ENCODE measurements at places on chromosomes 5 and 9.
A peak's percentile ranks its signal among the peaks of the same experiment; 100 is the strongest.

DNA sequence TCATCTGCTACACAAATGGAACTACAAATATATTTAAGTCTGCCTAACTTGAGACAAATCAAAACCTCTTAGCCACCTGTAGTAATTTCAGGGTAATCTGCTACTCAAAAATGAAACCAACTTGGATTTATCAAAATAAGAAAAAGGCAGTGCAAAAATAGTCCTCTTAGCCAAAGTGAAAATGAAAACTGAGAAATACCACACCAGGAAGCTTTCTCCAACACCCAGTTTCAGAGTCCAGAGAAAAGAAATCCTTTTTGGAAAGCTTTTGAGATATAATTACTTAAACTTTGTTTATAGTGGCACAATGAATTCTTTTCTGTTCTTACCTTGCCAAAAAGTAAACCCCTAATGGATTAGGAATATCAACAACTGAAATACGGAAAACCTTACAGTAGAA lies 990.4 kb downstream of the EFNA5 start:
- DNase-seq: no peak

DNA sequence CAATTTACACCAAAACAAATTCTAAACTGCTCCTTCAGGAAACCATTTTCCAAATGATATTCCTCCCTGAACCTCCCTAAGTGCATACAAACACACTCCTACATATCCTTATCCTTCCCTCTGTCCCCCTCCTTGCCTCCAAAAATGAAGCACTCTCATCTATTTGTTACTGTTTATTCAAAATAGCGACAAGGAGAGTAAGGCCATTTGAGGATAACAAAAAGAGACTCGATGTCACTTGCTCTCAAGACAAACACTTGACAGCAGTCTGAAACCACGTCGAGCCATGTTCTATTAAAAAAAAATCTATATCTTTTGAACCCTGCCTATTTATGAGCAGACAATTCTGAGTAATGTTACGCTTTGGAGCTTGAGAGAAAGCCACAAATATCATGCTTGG lies 547.9 kb downstream of the DTWD2 start:
- DNase-seq: no peak

DNA sequence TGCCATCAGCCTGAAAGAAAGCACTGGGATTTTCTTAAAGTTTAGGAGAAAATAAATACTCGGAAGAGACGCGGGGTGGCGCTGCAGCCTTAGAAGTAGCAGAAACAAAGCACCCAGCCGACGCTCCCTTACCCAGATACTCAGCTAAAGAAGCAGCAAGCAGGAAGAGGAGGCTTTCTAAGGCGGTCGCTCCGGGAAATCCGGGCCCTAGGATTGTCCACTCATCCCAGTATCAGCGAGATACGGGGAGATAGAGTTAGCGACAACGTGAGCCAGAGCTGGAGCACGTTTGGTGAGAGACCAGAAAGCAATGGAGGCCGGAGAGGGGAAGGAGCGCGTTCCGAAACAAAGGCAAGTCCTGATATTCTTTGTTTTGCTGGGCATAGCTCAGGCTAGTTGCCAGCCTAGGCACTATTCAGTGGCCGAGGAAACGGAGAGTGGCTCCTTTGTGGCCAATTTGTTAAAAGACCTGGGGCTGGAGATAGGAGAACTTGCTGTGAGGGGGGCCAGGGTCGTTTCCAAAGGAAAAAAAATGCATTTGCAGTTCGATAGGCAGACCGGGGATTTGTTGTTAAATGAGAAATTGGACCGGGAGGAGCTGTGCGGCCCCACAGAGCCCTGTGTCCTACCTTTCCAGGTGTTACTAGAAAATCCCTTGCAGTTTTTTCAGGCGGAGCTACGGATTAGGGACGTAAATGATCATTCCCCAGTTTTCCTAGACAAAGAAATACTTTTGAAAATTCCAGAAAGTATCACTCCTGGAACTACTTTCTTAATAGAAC lies at the start of gene PCDHB2:
TSS of gene PCDHB2 (plus strand) at position 135 of the 782 bp plus-strand sequence. CDS start at position 311, 176 bp downstream.
- no peak for DNase-seq

DNA sequence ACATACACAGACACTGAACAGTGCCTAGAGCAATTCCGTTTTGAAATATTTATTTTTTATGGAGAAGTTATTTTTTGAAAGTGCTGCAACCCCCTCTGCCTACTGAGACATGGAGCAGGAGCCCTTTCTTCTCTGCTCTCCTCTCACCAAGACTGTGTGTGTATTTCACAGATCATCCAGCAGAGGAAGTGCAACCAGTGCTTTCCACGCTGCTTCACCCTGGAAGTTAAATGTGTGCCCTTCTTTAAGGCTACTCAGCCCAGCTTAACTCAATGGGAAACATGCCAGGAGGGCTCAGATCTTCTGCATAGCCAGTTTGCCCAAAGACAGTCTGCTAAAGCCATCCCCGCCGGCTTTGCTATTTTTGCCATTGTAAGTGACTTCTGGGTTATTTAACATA lies 606.3 kb downstream of the TLE1 start:
- DNase-seq: no peak

DNA sequence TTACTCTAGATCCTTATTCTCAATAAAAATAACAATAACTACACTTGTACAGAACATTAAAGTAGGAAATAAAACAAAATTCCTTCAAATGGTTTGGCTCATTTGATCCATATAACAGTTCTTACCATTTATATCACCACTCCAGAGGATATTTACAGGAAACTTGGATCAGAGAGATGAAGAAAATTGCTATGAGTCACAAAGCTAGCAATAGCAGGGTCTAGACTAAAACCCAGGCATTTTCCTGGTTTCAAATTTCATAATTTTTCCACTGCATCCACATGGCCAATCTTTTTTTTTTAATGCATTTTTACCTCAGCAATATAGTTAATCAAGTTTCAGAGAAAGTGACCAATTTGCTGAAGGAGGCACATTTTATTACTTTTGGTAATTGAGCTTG lies 299.2 kb downstream of the ELAVL2 start:
- DNase-seq: no peak

DNA sequence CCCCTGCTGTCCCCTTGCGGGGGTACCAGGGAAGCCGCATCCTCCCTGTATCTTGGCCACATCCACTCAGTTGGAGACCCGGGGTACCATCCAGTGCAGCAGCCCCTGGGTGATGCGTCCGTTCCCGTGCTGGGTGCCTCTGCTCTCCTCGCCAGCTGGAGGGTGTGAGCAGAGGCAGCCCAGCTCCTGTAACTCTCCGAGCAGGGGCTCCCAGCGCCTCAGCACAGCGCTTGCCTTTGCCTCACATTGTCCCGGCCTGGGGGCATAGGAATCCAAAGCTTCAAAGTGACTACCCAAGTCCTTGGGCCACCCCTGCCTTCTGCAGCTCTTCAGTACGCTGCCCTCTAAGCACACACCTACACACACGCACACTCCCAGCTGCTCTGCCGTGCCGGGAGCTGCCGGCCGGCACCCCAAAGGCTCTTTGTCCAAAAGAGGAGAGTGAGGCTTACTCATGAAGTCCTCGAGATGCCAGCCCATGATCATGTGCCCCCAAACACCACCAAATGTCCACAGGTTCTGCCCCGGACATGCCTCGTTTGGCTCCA lies 733 bp downstream of the ANGPTL2 start:
- no peak for DNase-seq

DNA sequence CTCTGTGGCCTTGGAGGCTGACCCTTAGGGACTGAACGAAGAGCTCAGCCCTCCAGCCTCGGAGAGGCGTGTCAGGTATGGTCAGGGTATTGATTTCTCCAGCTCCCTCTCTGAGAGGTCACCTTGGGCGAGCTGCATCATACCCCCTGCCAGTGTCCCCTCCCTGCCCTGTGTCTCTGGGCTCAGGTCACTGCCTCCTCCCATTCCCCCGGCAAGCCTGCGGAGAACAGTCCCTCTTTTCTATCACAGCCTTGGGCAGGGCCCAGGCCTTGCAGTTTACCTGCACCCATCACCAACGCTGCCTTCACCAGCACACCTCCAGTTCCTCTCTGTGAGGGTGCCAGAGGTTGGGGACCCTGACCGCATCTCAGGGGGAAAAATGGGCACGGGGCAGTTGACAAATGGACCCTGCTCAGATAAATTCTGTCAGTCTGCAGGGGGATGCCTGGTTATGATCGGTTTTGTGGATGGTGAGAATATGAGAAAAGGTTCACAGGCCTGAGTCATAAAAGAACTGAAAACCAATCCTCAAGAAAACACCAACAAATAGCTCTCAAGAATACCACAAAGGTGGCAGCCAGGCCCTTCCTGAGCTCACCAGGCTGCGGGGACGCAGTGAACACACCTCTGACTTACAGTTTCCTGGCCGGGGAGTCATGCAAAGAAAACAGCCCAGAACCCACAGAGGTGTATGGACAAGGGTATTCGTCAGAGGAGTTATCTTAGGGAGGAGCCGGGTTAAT lies 24.7 kb upstream of the RXRA start:
- DNase-seq: peak; percentile 75

DNA sequence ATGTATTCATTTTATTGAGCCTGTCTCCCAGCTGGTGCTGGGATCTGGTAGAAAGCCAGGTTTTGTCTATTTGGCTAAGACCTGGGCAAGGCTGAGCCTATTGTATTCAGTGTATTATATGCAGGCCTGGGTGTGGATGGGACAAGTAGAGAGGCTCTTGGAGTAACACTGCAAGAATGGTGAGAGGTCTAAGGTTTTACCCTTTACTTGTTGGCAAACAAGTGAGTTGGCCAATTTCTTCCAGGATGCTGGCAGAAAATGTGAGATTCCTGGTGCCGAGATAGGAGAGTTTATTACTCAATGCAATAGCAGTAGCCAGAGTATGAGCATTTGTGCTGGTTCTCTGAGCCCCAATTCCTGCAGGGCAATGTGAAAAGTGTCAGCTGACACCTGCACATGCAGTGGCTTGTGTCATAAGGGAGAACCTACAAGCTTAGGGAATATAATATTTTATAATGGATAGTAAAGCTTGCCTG lies 141.7 kb upstream of the PRLR start:
- no peak for DNase-seq

GRCh38 chr5:150163035-150163434 lies 3.5 kb upstream of the CDX1 start:
- DNase-seq: no peak

DNA sequence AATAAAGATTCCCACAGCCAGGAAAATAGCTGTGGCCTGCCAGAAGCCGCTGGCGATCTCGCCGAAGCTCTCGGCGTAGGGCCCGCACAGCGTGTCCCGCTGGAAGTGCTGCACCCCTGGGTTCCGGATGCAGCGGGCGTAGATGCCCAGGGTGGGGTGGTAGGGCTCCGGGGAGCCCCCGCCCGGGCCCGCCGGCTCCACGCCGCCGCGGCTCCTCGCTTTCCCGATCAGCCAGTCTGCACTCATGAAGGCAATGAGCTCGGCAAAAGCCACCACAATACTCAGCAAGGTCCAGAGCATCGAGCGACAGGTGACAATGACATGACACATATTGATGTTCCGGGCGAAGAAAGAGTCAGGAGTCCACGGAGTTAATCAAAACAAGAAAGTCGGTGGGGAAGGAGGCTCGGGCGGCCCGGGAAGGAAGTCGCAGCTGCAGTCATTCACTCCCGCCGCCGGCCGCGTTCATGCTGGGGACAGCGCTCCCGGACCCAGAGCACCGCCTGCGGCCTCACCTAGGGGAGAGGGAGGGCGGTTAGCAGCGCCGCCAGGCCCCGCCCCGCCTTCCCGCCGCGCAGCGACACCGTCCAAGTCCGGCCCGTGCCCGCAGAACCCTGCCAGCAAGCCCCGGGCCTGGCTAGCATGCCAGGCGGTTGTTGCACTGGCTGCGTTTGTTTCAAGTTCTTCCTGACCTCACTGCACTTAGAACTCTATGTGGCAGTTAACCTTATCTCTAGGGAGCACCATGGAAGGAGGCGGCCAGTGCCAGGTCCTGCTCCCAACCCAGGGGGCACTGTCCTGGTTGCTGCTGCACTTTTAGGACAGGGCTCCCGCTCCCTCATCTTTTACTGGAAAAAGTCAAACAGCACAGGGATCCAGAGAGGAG lies 138.4 kb downstream of the LHFPL2 start:
- DNase-seq: peak; percentile 10

- DNase-seq: no peak
Observed at GRCh38 chr5:178314961-178315820, 82.6 kb upstream of the PHYKPL start.

DNA sequence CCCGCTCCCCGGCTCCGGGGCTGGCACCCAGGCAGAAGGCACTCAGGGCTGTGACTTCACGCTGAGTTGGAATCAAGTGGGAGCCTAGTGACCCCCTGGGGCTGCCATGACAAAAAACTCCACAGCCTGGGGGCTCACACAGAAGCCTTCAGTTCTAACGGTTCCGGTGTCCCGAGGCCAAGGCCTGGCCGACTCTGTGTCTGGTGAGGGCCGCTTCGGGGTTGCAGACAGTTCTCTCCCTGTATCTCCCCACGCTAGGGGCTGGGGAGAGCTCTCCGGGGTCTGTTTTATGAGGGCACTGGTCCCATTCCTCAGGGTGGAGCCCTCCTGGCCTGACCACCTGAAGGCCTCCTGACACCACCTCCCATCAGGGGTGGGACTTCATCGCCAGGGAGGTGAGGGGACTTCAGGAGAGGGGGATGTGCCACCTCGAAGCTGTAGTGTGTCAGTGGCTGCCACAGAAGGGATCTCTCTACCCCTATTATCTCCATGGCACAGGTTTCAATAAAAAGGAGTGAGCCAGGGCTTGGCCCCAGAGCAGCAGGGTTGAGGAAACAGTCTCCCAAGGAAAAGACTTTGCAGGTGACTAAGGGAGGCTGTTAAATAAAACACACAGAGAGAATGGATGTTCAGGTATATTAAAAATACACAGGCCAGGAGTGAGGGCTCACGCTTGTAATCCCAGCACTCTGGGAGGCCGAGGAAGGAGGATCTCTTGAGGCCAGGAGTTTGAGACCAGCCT lies 1.5 kb upstream of the SLC6A3 start:
- DNase-seq: no peak

- DNase-seq: peak; percentile 68
Observed at GRCh38 chr5:151202381-151203139, 21.3 kb downstream of the CCDC69 start.

DNA sequence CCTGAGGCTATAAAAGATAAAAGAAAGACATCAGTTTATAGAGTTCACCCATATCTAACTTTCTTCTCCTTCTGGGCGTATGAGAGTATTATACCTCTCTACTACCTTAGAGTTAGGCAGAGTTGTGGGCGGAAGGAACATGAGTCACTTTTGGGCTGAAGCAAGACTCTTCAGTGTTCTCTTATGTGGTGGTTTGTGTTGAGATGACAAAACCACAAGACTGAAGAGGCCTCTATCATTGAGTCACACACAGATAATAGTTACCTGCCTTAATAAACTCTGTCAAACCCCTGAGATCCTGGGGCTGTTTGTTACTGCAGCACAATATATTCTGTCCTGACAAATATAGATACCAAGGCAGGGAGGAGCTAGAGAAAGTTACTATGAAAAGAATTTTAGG lies 184.2 kb downstream of the EFNA5 start:
- peak; percentile 68 for DNase-seq

DNA sequence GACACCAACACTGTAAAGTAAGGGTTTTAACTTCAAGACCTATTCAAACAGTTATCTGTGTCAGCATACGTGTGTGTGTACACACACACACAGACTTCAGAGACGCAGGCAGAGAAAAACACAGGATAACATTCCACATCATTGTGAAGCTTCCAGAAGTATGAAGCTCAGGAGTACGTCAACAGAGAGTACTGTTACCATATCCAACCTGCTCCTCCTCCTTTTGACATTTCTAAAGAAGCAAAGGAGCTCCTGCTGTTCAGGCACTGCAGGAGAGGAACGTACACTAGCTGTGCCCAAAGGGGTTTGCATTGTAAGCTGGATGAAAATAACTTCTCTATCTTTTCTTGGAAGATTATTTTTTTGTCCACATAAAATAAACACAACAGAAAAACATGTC lies 180.7 kb downstream of the MEF2C start:
- DNase-seq: no peak

Measured in CD4-positive, alpha-beta T cell treated with Interleukin-15 for 4 hours (primary cell).